Activated T-helper 1 cell treated with anti-CD3 and anti-CD28 coated beads, Interleukin-2, amount 50 U/mL, for 16 hours (primary cell): ENCODE measurements at places on chromosomes 5 and 9.

DNA sequence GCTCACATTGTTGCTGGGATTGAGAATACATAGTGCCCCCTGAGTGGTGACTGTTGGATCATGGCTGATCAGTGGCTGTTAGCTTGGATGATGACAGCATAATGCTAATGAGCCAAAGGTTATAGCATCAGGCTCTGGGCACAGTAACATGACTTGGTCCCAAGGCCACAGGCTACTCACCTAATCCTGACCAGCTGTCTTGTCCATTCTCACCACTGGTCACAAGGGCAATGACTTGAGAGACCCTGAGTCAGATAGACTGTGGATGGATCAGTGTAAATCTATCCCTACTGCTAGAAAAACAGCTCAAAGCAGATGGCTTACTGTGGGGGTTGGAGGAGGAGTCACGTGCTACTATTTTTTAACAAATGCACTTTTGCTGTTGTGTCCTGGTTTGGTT is 74.7 kb downstream of the AOPEP start:
- no peak for DNase-seq

DNA sequence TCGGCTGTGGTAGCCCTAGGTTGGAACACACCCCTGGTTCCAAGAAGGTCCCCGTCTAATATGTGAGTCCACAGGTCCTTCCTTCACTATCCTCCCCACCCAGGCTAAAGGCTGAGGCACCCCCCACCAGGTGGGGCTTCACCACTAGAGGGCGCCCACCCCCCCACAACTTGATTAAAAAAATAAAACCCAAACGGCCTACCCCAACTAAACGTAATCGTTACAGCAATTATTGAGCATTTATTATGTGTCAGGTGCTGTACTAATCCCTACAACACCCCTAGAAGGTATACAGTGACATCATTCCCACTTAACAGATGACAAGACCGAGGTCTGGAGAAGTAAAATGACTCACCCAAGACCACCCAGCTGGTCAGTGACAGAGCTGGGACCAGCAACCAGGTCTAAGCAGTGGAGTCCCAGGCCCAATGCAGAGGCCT is 65.0 kb downstream of the FGF18 start:
- peak; percentile 30 for DNase-seq

DNA sequence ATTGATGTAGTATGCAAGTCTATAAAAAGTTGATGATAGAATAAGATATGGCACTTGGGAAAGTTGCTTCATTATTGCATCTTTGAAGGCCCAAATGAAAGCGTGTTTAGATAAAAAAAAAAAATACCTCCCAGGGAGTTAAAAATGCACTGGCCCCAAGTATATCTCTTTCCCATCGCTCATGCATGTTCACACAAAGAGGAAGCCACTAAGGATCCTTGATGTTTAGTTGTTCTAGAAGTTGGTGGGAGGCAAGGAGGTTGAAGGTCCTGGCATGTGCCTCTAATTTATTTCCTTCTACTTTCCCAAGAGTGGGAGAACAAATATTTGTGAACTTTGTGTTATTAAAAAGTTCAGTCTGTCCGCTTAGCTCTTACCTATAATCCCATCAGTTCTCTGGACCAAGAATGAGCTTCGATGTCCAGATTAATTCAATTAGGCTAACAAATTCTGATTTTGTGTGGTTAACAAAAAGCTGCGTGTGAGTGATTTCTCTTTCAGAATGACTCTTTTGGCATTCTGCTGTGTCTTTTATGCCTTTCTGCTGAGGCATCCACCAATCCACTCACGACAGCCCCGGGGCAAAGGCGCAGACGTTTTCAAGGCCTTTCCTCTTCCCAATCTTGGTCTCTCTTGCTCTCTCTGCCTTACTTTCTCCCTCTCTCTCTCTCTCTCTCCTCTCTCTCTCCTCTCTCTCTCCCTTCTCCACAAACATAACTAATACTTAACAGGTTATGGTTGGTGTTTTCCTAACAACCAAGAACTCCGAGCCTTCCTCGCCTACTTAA is 135.1 kb upstream of the ERCC6L2 start:
- no peak for DNase-seq

GRCh38 chr5:168863021-168863420 is 283.9 kb upstream of the PANK3 start:
- no peak for DNase-seq

GRCh38 chr5:145385276-145385675 is 449.9 kb downstream of the PRELID2 start:
- no peak for DNase-seq

- no peak for DNase-seq
Measured at GRCh38 chr9:99905833-99906402, 536 bp upstream of the STX17 start.

DNA sequence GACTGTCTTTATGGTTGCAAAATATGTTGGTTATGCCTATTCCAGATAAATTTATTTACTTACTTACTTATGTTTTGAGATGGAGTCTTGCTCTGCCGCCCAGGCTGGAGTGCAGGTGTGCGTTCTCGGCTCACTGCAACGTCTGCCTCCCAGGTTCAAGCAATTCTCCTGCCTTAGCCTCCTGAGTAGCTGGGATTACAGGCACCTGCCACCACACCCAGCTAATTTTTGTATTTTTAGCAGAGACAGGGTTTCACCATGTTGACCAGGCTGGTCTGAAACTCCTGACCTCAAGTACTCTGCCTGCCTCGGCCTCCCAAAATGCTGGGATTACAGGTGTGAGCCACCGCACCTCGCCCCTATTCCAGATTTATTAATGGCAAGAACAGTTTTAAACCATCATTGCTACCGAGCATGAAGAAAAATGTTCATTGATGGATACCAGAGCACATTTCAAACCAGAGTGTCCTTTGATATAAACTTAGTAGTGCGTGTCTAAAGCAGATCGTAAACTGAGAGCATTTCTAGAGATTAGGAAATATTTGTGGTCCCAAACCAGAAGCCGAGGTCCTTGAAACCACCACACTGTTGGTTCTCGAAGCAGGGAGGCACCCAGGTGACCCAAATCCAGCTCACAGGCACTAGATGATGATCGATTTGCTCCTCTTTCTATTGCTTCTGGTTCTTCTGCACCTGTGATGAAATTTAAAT is 85.2 kb downstream of the GRAMD2B start:
- no peak for DNase-seq

- no peak for DNase-seq
Measured at GRCh38 chr5:60230456-60230855, 336.9 kb upstream of the PDE4D start.

GRCh38 chr9:8895861-8896224 is 1096.3 kb upstream of the DMAC1 start:
- no peak for DNase-seq

- no peak for DNase-seq
Measured at GRCh38 chr5:59542851-59543820, 350.4 kb downstream of the PDE4D start.

- DNase-seq: no peak
Measured at GRCh38 chr5:38835887-38836286, 9.9 kb upstream of the OSMR start.

- no peak for DNase-seq
Measured at GRCh38 chr9:126401107-126401506, 74.5 kb downstream of the MVB12B start.

DNA sequence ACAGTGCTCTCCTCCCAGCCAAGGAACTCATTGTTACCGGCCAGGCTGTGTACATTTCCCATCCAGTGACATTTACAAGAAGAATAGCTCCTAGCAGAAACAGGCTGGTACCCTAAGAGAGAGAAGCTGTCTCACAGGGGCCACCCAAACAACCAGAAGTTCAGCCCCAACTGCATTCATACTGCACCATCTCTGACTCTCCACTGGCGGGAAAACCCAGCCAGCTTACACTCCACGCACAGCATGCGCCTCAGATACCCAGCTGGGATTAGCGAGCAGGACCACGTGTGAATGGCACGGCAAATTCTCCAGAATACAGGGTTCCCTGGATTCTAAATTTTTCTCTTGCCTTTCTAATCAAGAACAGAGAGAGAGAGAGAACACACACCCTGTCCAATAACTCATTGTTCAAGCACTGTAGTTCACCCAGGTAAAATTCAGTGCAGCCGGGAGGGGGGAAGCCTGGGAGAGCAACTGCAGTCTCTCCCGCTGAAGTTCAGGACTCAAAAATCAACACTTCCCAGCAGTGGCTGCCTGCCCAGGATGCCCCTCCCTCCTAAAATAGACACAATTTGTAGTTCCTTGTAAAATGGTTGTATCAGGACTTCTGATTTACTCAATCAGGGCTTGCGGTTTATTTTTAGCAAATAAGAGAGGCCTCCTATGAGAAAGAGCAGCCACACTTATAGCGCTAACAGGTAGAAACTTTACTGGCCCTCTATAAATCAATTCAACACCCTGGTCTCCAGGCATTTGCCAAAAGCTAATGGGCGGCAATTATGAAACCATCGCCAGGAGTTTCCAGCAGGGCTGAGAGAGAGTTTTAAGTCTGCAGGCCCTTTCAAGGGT is 2.2 kb downstream of the COL23A1 start:
- DNase-seq: no peak

DNA sequence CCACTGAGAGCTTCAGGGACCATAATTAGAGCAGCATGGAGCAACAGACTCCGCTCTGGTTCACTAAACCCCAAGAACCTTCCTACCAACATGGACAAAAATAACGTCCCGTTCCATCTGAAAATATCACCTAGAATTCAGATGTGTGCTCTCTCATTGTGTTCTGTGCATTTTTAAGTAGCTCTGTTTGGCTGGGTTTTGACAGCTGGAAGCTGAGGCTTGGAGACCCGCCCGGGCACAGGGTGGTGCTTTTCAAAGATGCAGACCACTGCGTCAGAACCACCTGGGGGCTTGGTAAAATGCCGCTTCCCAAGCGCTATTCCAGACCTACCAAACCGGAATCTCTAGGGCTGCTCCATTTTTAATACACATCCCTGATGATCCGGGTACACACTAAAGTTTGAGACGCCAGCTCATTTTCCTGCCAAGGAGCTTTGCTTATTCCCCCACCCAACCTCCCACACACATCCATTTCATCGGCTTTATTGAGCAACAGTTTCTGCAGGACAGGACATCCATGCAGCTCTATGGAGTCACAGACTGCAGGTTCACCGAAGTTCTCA is 104.8 kb downstream of the GABBR2 start:
- no peak for DNase-seq

GRCh38 chr5:144122081-144122480 is 48.4 kb downstream of the YIPF5 start:
- DNase-seq: no peak

- DNase-seq: no peak
Measured at GRCh38 chr9:75235632-75236031, 147.3 kb downstream of the OSTF1 start.

- DNase-seq: no peak
Measured at GRCh38 chr9:78613006-78613405, 316.1 kb downstream of the PSAT1 start.

DNA sequence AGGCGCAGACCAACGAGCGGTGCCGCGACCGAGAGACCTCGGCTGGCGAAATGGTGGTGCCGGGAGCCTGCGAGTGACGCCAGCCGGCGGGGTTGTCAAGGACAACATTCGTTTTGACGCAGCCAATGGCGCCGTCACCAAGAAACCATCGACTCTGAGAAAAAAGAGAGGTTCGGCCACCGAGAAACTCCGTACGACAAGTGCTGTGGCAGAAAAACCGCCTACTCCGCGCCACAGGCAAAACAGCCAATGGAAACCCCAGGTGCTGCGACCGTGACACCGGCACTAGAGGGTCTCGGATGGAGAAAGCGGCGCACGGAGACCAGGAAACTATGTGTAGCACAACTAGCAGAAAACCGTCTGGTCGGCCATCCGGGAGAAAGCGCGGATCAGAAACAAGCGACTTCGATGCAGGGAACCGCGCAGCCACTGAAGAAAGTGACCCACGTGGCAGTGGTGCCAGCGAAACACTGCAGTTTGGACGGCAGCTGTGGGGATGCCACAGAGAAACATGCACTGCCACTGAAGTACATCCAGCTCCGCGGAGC is 88.8 kb downstream of the ANXA2R start:
- peak; percentile 50 for DNase-seq

GRCh38 chr5:112549605-112550166 is 130.6 kb upstream of the EPB41L4A start:
- no peak for DNase-seq

DNA sequence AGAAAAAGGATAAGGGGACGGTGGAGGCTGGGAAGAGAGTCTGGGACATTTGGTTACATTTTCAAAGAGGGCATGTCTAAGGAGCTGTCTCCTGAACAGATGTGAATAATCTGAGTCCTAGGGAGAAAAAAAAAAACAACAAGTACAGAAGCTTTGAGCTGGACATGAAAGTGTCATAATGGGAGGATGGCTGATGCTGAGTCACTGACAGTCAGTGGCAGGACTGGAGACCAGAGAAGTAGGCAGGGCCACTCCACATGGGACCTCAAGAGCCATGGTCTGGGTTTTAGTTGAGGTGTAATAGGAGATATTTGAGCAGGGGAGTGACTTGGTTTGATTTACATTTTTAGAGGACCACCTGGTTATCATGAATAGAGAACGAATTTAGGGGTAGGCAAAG is 70.6 kb downstream of the DPYSL3 start:
- DNase-seq: no peak

DNA sequence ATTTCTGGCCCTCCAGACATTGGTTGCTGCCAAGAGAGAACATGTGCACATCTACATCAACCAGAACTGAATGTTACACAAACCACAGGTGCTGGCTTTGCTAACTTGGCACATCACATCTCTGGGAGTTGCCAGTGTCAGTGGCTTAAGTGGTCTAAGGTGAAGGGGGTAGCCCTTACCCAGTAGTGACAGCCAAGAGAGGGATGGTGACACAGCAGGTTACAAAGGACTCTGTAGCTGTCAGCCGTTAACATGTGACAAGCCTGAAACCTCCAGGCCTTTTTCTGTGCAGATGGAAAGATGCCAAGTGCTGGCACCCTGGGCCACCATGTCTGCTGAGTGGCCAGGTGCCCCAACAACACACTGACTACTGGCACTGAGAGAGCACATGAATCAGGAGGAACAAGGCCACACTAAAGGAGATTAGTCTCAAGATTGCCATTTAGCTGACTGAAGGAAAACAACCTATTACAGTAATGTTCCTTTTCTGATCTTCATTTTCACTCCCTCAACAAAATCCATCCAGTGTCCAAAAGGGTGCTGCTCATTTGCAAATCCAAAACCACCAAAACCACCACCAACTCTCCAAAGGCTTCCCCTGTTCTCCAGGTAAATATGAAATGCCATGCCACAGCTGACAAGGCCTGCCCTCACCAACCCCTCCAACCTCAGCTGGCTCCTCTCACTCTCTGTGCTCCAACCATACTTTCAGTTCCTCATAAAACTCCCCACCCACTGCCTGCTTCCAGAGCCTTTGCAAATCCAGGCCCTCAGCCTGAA is 20.2 kb downstream of the SIL1 start:
- DNase-seq: no peak

DNA sequence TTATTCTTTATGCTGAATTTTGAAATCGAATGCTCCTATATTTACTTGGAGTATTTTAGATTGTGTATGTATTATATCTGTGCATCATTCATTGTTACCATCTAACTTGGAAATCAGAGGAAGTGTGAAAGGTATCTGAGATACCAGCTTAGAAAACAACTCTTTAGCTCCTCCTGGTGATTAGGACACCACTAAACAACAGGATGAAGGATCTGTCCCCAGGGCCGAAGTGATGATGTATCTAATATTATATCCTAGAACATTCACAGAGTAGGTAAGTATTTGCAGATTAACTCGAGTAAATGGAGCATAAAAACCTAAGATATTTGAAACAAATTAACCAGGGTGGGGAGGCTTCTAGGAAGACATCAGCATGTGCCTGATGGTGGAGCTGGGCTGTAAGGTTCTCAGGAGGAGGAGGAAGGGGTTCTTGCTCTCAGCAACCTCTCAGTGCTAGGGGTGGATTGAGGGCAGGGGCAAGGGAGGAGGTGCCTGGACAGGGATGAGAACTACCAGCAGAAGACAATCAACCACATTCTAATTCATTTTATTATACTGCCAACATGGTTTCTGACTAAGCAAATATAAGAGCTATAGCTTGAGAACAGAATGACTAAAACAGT is 2.6 kb upstream of the NFIL3 start:
- DNase-seq: no peak
